ENCODE measurements at places on chromosomes 12 and 14.

GRCh38 chr14:22884738-22885523 is 1.9 kb downstream of the REM2 start:
- no peak for DNase-seq

DNA sequence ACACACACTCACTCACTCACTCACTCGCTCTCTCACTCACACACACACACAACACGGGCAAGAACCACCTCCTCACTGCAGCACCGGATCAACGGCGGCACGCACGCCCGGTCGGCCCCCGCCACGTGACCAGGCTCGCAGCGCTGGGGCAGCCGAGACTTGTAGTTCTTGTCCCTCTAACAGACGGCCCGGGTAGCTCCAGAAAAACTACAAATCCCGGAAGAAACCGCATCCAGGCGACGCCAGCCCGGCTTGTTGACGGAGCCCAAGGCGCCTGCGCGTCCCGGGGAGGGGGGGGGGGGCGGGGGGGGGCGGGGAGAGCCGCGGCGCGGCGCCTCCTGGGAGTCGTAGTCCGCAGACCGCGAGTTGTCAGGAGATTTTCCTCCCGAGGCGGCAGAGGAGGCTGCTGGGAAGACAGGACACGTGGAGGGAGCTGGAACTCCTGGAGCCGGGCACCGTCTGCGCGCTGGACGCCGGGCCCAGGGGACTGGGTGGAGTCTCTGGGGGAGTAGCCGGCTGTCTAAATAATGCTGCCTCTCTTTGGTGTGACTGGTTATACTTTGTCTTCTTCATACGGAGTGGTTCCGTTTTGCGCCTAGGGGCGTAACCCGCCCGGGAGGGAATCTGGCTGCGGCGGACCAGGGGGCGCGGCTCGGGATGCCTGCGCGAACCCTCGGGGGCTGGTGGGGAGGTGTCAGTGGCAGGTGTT is at the start of gene MAX:
TSS of gene MAX (minus strand) at position 77 of the 709 bp plus-strand sequence. CDS start 178 bp downstream, outside the sequence.
- DNase-seq, result peak; percentile 95

DNA sequence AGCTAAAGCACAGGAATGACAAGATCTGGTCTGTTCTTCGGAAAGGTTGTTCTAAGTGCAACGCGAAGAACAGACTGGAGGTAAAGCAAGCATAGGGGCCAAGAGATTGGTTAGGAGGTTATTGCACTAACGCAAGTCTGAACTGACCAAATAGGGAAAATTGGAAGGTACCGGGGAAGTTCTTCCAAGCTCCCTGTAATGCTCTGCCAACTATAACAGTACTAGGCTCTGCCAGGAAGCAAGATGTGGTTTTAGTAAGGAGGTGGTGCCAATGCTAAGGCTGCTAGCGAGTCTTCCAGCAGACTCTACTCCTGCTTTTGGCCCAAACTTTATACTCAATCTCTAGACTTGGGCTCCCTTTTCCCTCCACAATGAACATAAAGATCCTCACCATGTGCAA is 138.6 kb downstream of the PAWR start:
- DNase-seq, result no peak

DNA sequence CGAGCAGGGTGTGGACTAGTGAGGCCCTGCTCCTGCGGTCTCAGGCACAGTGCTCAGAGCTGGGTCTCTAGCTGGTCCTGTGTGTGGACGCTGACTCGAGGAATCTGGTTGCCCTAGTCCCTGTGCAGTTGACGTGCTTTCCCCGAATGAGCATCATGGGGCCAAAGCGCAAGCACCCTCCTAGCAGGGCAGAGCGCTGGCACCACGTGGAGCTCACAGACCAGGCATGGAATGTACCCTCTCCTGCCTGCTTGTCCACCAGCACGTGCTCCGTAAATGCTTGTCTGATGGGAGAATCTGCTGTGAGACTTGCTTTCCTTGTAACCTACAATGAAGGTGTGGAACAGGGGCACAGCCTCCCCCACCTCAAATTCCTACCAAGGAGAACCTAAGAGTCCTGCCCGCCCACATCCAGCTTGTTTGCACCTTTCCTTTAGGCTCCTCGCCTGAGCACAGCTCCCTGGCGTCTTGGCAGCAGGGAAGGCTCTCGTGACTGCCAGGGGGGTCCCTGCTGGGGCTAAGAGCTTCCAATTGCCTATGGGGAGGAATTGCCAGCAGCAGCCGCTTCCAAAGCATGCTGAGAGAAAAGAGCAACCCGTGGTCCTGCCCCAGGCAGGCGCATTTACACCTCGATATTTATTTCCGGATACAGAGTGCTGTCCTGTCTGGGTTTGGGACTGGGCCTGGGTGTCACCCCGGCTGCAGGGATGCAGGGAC is 125.0 kb downstream of the PIWIL1 start:
- no peak for DNase-seq

DNA sequence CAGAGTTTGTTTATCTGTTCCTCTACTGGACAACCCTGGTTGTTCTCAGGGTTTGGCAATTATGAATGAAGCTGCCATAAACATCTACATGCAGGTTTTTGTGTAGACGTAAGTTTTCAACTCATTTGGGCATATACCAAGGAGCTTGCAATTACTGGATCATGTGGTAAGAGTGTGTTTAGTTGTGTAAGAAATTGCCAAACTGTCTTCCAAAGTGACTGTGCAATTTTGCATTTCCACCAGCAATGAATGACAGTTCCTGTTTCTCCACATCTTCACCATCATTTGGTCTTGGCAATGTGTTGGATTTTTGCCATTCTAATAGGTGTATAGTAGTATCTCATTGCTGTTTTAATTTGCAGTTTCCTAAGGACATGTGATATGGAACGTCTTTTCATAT is 39.8 kb upstream of the FBXO33 start:
- no peak for DNase-seq

DNA sequence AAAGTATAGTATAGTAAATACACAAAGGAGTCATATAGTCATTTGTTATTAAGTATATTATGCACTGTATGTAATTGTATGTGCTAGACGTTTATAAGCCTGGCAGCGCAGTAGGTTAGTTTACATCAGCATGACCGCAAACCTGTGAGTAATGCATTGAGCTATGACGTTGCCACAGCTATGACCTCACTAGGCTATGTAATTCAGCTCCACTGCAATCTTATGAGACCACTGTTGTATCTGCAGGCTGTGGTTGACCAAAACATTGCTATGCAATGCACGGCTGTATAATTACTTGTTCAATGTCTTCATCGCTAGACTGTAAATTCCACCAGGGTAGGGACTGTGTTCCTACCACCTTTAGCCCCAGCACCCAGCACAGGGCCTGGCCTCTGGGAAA is 53.2 kb upstream of the VASH1 start:
- DNase-seq, result no peak

- no peak for DNase-seq
These were observed 1.9 kb downstream of the SSH1 start for GRCh38 chr12:108855284-108856169.

DNA sequence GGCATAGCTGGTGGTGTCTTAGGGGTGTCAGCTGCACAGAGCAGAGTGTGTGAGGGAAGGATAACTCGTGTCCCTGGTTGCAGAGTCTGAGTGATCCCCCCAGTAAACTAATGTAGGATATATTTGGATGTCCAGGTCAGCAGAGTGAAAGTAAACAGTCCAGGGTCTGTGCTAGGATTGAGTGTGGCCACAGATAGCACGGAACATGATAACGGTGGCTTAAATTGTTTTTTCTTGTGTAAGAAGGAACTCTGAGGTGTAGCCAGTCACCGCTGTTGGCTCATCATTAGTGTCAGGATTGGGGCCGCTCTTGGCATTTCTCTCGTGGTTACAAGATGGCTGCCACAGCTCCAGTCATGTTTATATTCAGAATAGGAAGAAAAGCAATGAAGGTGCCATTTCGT is 97.3 kb downstream of the DERA start:
- no peak for DNase-seq

DNA sequence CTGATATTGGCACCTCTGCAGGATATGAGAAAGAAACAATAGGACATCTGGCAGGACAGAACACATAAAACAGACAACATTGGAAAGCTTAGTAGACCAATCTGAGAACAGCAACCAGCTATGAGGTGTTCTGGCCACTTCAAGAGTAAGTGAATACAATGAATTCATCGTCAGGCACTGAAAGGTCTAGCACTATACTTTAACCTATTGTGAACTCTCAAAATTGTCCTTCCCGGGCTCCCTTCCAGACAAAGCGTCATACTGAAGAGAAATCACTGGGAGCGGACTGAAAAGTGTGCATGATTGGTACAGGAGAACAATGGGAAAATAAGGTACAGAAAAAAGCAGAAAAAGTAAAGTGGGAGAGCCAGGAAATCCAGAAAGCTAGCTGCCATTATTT is 75.8 kb downstream of the LRP6 start:
- no peak for DNase-seq

DNA sequence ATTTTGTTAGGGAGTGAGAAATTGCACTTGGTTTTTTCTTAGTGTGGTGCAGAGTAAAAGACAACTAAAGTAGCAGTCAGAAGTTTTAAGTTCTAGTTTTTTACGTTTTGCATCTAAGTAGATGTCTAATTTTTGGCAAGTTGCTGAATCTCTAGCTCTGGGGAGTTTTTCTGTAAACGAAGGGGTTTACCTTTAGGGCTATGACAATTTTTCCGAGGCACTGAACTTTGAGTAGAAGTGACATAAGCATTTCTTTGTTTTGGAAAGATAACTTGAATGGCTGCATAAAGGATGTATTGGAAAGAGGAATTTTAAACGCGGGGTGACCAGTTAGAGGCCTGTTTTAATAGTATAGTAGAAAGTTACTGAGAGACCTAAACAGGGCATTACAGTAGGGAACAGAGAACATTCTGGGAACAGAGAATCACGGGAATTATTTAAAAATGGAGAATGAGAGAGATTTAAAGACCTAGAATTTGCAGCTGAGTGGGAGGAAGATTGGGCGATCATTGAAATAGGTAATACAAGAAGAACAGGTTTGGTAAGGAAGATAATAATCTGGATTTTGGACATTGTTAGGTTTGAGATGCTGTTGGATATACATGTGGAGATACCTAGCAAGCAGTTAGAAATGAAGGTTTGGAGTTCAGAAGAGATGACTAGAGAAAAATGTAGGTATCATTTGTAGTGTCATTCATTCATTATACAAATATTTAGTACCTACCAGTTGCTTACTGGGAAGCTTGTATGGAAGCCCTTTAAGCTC is 1.2 kb downstream of the ZNF410 start:
- no peak for DNase-seq

DNA sequence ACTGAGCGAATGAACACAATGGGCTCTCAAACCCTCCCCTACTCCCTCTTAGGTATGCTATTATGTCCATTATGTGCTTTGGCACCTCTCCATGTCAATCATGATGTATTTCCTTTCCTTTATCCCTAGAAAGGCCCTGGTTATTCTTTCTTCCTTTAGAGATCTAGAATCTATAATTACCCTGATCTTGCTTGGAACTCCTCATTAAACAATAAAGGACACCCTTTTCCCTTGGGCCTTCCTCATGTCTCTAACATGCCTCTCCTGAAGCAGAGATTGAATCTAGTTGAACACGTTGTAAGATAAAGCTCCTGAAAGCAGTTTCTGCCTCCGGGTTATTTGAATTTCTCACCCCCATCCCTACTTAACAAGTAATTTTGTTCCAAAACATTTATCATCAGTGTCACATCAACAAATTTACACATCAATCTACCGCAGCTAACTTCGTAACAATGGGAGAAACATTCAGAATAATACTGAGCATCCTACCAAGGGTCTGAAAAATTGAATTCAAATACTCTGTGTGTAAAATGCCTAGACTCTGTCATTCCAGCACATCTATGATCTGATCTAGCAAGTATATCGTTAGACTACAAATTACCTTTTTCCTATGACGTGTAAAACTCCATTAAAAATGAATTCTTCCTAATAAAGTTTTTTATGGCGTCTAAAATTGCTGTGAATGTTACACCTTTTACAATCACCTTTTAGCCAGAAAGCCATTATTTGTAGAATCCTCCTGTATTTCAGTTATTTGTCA is 5.4 kb downstream of the USP44 start:
- no peak for DNase-seq
